Motor neuron (in vitro differentiated cells): ENCODE measurements at places on chromosomes 16 and 17. TPM values are rescaled to one million over a fixed set of nuclear protein-coding genes. Genes with fewer than 3 reads are reported as not detected.
A peak's percentile ranks its signal among the peaks of the same experiment; 100 is the strongest.

HBZ gene
- total RNA-seq = not detected in 2 replicates

- peak; percentile 38 for ATAC-seq
Observed at GRCh38 chr17:42266918-42267766, 9.0 kb downstream of the STAT5B start.

- peak; percentile 63 for ATAC-seq
Observed at GRCh38 chr17:40363111-40363827, 1.3 kb downstream of the GJD3 start.

DNA sequence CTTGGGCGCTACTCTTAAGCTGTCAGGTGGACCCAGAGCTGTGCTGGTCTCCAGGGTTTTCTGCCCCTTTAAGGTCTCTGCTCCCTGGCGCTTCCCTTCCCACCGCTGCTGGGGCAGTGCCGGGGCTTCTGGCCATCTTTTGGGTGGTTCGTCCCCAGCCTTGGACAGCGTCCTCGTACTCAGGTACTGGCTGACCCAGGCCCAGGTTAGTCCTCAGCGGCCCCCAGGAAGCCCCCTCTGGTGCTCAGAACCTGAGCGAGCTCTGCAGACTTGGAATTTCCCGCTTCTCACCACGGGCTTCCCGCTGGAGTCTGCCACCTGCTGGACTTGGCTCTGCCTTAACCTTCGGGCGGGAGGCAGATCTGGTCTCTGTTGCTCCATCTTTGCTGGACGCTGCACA lies 94.1 kb upstream of the ZNF750 start:
- no peak for ATAC-seq

DNA sequence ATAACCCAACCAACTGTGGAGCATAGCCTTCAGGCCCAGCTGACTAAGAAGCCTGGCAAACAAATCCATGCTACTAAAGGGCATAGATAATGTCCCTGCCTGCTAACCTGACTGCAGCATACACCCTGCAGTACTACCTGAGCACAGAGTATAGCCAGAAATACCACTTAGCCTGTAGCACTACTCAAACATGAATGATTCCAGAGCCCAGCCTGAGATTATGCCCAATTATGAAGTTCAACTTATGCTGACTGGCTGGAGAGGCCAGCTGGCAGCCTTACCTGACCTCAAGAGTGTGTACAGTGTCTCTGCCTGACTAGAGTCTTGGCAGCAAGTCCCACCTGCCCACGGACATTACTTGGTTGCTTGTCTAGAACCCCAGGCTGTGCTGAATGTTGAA lies 1265.3 kb downstream of the CDH11 start:
- no peak for ATAC-seq

- ATAC-seq = no peak
Observed at GRCh38 chr17:52271781-52272180, 113.3 kb upstream of the CA10 start.

GRCh38 chr17:1566505-1567199 lies 4.1 kb upstream of the PITPNA start:
- ATAC-seq = no peak

IRX5 gene
- 3.1 and 3.3 TPM in 2 replicates for total RNA-seq

DNA sequence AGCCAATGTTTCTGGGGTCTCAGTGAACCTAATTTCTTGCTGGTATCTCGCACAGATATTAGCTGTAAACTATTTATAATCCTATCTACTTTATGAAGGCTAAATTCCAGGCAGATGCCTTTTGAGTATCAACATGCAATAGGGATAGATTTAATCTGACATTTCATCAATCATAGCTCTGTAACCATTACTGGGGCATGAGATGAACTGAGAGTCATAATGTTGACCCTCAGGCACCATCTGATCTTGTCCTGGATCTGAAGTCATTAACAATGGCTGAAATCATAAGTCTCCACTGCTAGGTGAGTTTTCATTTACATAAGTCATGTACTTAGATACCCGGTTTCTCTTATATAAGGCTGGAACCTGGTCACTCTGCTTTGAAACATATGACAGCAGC lies 3.6 kb downstream of the PMFBP1 start:
- no peak for ATAC-seq

DNA sequence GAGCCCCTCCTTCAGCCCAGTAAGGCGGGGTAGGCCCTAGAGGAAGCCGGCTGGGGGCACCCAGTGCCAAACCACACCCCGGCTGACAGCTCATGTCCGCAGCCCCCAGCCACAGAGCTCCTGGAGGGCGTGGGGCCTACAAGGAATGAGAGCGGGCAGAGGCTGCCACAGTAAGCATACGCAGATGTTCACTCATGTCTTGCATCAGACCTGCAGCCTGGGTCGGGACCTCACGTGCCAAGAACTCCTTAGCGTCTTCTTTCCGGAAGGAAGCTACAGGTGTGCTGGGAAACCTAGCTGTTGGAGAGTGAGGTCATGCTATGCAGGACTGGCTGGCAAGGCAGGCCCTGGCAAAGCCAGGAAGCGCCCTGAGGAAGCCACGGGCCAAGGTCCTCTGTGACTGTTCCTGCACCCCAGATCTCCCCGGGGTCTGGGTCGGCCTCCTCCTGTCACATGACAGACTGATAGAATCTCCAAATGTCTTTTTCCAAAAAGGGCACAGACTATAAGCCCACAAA lies 1.6 kb downstream of the ZNF598 start:
- ATAC-seq = peak; percentile 44

- peak; percentile 40 for ATAC-seq
Observed at GRCh38 chr16:4743226-4743878, 9.0 kb downstream of the DNAAF8 start.

- ATAC-seq = no peak
Observed at GRCh38 chr17:67456889-67457288, 79.8 kb downstream of the PITPNC1 start.

TBC1D3G gene
- total RNA-seq = not detected in 2 replicates

- ATAC-seq = no peak
Observed at GRCh38 chr16:56950455-56950854, 11.3 kb upstream of the CETP start.

KRT31 gene
- 0.54 TPM in 1 of 2 replicates, not detected in the other for total RNA-seq

- ATAC-seq = no peak
Observed at GRCh38 chr17:557371-557770, 157.3 kb downstream of the VPS53 start.

CCL1 gene
- not detected in 2 replicates for total RNA-seq

TNFSF13 gene
- 2.0 and 2.6 TPM in 2 replicates for total RNA-seq

GRCh38 chr17:4074831-4075495 lies 67.9 kb downstream of the ZZEF1 start:
- ATAC-seq = no peak

DNA sequence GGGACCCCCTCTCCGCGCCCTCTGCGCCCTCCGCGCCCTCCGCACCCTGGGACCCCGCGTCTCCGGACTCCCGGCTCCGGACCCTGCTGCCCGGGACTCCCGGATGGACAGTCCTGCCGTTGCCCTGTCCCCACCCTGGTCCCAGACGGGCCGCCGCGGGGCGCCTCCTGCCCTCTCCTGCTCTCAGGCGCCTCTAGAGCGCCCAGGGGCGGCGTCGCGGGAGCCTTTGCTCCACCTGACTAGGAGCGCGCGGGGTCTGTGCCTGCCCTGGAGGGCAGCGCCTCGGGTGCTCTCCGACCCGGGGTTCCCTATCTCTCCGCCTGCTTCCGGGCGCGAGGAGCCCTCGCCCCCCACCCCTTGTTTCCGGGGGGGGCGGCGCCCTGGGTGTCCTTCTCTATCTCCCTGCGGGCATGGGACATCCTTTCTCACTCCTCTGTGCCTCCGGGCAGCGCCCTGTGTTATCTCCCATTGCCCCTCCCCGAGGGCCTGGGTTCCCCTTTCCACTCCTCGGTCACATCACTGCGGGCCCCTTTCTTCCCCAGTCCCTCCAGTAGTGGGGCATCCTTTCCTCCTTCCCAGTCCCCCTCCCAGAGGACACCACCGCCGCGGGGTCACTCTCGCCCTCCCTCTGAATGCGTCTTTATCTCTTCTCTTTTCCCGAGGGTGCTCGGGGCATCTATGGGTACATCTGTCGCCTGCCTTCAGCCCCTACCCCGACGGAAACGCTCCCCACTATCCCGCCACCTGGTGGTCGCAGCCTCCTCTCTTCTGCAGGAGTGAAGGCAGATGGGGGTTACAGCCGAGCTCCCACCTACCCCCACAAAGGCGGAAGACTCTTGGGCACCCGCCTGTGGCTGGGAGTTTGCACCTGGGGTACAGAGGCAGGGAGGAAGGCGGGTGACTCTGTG lies 875 bp downstream of the PRKCB start:
- peak; percentile 9 for ATAC-seq

CES3 gene
- total RNA-seq = 0.34 and 0.70 TPM in 2 replicates

- ATAC-seq = peak; percentile 5
Observed at GRCh38 chr17:67129283-67129682, 84.9 kb downstream of the CACNG1 start.

LRRC59 gene
- total RNA-seq = 104 and 105 TPM in 2 replicates

TBKBP1 gene
- total RNA-seq = 10.7 and 12.5 TPM in 2 replicates

- peak; percentile 16 for ATAC-seq
Observed at GRCh38 chr16:89922477-89922883, 662 bp upstream of the TUBB3 start.

TNFAIP1 gene
- 25.1 and 25.7 TPM in 2 replicates for total RNA-seq

GRCh38 chr17:32671896-32672295 lies 185.1 kb downstream of the CDK5R1 start:
- peak; percentile 29 for ATAC-seq

JPH3 gene
- 14.2 and 14.4 TPM in 2 replicates for total RNA-seq

DNA sequence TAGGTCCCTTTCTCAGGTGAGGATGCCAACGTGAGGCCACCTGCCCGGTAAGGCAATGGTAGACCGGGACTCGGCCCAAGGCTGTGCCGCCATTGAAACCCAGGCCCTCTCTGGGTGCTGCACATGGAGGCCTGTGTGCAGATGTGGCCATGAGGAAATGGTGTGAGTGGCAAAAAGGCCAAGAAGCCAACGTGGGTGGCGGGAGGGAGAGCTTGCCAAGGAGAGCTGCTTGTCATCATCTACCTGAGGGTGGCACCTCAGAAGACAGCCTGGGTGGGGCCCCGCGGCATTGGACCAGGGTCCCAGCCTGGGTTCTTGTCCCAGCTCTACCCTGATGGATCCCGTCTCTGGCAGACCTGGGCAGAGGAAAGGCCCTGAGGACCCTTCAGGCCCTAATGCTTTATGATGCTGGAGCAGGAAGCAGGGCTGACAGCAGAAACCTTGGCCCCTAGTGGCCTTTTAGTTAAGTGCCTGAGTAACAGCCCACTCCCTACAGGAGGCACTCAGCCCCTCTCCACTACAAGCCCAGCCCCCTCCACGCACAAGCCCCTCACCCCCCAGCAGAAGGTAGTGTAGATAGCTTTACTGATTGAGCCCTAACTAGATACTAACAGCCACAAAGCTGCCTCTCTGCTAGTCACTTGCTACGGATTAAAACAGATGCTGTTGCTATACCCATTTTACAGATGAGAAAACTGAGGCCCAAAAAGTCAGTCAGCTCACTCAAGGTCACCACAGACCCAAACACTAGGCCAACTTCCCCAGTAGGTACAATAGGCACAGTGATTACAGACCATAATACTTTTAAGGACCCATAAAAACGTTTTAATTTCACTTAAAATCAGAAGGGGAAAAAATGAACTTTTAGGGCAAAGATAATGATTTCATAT lies 26.2 kb upstream of the KIFC3 start:
- ATAC-seq = no peak

CBX8 gene
- total RNA-seq = 4.4 and 5.7 TPM in 2 replicates

DNA sequence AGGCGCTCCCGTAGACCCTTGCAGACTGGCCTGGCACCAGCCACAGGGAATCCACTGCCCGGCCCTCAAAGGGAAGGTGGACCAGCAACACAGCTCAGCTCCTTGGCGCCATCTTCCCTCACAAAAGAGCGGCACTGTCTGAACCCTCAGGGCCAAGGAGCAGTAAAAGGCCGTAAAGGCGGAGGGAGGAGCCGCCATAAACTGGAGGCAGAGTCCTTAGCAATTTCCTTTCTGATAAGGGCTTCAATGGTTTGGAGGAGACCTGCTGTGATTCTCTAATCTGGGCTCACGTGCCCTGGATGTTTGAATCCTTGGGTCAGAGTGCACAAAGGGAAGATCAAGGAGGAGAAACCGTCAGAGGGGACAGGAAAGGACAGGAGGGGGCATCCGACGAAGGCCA lies 15.5 kb upstream of the AXIN2 start:
- ATAC-seq = no peak

MARVELD3 gene
- total RNA-seq = 0.46 and 0.83 TPM in 2 replicates

ST6GALNAC2 gene
- 0.36 TPM in 1 of 2 replicates, not detected in the other for total RNA-seq

DNA sequence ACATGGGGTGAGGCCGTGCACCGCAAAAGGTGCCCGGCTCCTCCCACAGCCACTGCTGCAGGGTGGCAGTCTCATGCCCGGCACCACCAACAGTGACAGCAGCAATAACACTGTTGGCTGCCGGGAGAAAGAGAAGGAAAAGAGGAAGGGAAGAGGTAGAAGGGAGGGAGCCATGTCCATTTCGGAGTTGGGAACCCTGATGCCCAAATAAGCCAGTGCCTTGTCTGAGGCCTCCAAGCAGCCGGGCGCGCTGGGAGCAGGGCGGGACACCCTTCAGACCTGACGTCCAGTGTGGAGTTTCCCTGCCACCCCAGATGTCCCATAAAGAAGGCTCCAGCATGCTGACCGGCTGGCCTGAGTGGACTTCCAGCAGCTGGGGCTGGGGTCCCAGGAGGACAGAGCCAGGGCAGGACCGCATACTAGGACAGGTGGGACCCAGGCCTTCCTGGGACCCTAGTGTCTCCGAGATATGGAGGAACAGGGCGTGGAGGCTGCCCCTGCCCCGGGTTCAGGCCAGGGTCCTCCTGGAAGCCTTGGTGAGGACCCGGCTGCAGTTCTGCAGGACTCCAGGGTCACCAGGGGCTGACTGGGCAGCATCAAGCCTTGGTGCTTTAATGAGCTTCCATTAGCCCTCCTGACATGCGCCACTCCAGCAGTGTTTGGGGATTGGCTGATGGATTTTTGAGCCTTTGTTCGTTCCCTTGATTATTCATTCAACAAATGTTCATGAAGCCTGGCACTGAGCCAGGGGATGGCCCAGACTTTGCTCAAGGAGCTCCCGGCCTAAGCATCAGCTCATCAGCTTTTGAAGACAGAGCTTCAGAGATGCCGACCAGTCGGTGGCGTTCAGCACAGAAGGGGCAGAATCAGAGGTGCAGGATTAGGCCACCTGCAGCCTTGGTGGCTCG lies 223.6 kb upstream of the CIBAR2 start:
- no peak for ATAC-seq

NHERF2 gene
- total RNA-seq = 11.8 and 14.3 TPM in 2 replicates

DNA sequence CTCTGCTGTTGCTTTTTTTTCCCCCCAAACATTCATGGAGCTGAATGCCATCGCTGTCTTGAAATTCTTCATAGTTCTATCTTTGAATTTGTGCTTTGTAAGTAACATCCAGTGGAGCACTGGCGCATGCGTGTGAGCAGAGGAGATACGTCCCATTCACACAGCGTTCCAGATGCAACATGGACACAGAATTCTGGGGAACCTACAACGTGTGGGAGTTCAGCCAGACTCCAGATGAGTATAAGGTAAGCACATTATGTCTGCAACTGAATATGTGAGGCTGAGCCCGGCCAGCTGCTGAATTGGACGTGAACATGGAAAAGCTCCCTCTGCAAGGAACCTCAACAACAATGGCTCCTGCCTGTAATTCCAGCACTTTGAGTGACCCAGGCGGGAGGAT lies 4.3 kb upstream of the ATP1B2 start:
- ATAC-seq = no peak

GRCh38 chr17:7413346-7413985 lies 5.8 kb downstream of the NLGN2 start:
- no peak for ATAC-seq

- ATAC-seq = peak; percentile 42
Observed at GRCh38 chr17:16820979-16821543, 131.0 kb downstream of the CCDC144A start.
